ENCODE measurements at places on chromosomes 5 and 9. TPM values are rescaled to one million over a fixed set of nuclear protein-coding genes. Genes with fewer than 3 reads are reported as not detected.
A peak's percentile ranks its signal among the peaks of the same experiment; 100 is the strongest.

The ZNF618 gene
- total RNA-seq, result 1.9 TPM

DNA sequence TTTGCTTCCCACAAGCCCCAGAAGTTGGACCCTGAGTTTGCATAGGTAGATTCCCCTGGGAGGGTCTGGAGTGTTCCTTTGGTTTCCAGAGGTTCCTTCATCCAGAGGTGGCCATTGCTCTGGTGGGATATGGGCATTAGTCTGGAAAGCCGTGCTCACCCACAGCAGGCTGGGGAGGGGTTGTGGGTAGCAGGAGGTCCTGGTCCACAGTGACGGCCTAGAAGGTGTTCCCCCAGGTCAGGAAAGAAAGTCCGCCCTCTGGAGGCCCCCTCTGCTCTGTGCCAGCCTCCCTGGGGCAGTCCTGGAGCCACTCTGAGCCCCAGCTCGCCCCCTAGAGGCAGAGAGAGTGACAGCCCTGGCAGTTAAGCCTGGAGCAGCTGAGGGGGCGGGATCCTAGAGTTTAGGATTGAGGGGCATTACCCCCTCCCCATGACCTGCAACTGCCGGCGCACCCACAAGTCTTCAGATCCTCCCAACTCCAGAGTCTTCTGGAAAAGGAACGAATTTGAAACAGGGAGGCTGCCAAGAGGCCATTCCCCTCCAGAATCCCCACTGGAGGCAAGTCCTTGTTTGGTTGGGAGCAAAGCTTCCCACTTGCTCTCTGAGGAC lies 36.8 kb downstream of the NDST1 start:
- DNase-seq, result peak; percentile 74

GRCh38 chr5:94378062-94378461 lies 240.3 kb downstream of the KIAA0825 start:
- no peak for DNase-seq

The SLC6A18 gene
- not detected for total RNA-seq

- no peak for DNase-seq
Measured at GRCh38 chr5:159849437-159850083, 66.7 kb upstream of the ADRA1B start.

- DNase-seq, result peak; percentile 12
Measured at GRCh38 chr5:134133995-134134541, 19.6 kb downstream of the TCF7 start.

The MLANA gene
- not detected for total RNA-seq

GRCh38 chr9:125987420-125987819 lies 240.2 kb downstream of the PBX3 start:
- no peak for DNase-seq

- peak; percentile 37 for DNase-seq
Measured at GRCh38 chr5:1930880-1931603, 48.3 kb upstream of the IRX4 start.

- no peak for DNase-seq
Measured at GRCh38 chr5:90548069-90548593, 10.5 kb upstream of the ADGRV1 start.

The OBP2A gene
- not detected for total RNA-seq

GRCh38 chr5:163760498-163760897 lies 255.1 kb downstream of the MAT2B start:
- DNase-seq, result no peak

DNA sequence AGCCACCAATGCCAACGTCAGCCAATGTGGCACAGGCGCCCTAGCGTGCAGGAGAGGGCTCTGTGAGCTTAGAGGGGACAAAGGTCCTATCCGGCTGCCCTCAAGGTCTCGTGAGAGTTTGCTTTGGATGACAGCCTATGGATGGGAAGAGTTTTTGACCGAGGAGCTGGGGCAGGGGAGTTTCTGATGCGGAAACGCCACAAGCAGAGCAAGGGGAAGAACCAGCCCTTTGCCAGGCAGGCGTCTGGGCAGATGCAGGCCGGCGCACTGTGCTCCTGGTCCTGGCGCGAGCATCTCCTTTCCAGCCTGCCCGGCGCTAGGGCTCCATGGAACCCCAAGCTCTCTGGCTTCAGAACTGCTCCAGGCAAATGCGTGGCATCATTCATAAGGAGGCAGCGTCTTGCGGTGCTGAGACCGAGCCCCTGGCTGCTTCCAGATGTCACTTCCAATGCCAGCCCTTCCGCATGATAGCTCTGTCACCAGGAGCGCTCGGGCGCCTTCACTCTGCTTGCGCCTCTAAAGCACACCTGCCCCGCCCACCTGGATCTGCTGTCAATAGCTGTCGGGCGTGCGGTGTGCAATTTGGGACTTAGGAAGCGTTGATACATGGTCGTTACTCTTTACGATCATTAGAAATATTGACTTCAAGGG lies 374.9 kb upstream of the IRX1 start:
- no peak for DNase-seq

DNA sequence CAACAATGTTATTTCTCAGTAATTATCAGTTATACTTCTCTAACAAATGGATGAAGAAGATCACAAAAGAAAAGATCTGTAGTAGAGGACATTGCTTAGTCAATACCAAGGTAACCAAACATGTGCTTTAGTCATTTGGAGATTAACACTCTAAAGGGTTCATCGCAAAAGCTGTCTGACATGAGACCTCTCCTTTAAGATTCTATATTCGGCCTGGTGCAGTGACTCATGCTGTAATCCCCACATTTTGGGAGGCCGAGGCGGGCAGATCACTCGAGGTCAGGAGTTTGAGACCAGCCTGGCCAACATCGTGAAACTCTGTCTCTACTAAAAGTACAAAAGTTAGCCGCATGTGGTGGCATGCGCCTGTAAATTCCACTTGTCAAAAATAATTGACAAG lies 18.3 kb upstream of the CKMT2 start:
- DNase-seq, result no peak

The PCDHGB1 gene
- total RNA-seq, result 5.7 TPM

GRCh38 chr5:154437281-154437965 lies 8.4 kb upstream of the SAP30L start:
- DNase-seq, result no peak

- no peak for DNase-seq
Measured at GRCh38 chr9:129786481-129786880, 16.5 kb upstream of the TOR1B start.

The PCDHGA5 gene
- total RNA-seq, result 4.9 TPM

The NUTM2G gene
- total RNA-seq, result not detected

DNA sequence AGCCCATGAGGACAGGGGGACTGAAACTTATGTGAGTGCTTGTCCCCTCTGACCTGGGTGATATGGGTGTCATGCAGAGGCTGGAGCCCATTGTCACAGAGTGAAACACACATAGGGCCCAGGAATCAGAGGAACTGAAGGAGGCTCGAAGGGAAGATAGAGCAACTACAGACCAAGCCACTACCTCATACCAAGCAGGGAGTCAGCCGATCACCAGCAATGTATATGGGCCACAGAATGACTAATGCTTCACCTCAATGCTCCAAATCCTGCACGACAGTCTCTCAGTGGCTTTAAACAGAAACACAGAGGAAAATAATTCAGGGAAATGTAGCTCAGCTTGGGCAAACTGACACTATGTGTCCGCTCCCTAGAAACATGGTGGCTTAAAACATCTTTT lies 8.9 kb upstream of the FBXW11 start:
- DNase-seq, result no peak

- no peak for DNase-seq
Measured at GRCh38 chr5:37247036-37247435, 2.1 kb downstream of the CPLANE1 start.

- no peak for DNase-seq
Measured at GRCh38 chr5:29016067-29016466, 1977.7 kb upstream of the CDH9 start.

The ADAMTSL1 gene
- 1.7 TPM for total RNA-seq

DNA sequence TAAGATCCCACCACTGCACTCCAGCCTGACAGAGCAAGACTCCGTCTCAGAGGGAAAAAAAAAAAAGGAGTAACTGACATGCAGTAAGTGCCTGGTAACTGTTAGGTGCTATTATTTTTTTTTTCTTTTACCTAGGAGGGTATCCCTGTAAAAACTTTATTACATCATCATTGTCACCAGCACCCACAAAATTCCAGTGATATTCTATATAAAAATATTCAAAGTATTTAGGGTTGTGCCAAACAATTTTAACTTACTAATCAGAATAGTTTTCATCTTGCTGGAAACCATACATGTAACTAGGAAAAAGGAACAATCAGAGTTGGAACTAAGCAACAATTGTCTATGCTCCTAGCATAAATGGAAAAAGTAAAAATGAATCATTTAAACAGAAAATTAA lies 112.4 kb downstream of the SSBP2 start:
- no peak for DNase-seq

GRCh38 chr5:4924577-4924976 lies 215.6 kb upstream of the ADAMTS16 start:
- DNase-seq, result no peak

DNA sequence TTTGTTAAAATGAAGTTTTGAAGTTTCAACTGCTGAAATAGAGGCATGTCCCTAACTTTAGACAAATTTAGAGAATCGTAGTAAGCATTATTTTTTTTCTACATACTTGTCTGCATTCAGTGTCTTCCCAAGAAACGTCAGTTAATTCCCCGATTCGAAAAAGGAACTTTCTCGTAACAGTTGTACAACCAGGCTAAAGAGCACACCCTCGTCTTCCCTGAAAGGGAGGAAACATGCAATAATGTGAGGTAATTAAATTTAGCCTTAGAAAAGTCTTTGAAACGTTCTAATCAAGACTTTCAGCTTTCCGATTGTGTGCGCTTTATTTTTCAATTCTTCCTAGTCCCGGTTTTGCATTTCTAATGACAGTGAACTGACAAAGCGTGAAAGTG lies 374 bp upstream of the SLC1A3 start:
- DNase-seq, result no peak

DNA sequence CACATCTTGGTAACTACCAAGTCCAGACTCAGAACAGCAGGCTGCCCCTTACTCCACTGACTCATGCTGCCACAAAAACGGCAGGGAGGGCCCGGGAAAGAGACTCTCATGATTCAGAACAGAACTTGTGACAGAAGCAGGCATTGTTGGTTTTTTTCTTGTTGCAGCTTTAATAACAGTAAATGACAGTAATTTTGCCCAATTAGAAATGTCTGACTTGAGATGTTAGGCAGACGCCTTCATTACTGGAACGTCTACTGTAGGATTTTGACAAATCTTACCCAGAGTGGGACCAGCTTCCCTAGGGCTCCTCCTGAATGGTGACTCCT lies 77.9 kb downstream of the SEMA5A start:
- no peak for DNase-seq

The ARHGEF37 gene
- 22.8 TPM for total RNA-seq

GRCh38 chr5:17156463-17156862 lies 61.0 kb upstream of the BASP1 start:
- no peak for DNase-seq

DNA sequence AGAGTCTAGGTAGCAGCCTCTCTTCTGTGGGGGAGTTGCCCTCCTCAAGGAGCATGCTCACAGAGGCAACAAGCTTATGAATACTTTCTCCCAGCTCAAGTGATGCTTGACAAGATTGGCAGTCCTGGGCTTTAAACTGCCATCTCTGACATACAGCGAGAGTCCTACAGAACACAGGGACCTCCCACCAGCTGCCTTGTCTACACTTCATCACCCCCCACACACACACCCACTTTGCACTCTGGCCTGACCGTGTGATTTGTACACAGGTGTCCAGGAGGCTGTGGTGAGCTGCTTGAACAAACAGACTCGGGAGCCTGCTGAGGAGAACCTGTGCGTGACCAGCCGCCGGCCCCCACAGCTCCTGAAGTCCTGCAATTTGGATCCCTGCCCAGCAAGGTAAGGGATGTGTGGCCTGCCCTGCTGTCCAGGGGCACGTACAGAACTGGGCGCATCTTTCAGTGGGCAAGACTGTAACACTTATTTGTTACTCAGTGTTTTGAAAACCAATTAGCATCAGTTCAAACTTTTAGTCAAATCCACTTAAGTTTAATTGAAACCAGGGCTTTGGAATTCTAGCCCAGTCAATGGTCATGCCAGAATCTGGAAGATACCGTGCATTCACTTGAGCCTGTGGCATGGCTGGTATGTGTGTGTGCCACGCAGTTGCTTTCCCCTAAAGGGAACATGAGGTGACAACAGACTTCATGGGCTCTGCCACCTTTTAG lies 247.5 kb downstream of the ADAMTSL1 start:
- DNase-seq, result no peak

The SLC34A3 gene
- not detected for total RNA-seq

The FBP1 gene
- total RNA-seq, result 0.74 TPM

- no peak for DNase-seq
Measured at GRCh38 chr9:71179183-71179582, 57.8 kb upstream of the TRPM3 start.

DNA sequence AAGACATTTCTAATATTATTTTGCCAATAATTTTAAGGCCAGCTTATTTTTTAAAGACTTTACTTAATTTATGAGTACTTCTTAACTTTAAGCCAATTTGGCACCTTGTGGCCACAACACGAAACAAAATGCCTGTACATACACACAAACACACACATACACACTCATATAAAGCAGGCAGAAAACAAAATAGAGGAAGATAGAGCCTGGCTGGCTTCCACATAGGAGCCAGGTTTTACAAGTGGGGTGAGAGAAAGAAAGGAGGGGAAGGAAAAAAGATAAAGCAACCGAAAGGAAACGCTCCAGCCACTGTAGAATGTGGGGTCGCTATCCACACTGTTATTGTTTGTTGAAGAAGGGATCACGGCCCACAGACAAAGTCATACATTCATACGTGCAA lies 10.4 kb downstream of the GMCL2 start:
- DNase-seq, result no peak

The TCF7 gene
- 3.0 TPM for total RNA-seq

GRCh38 chr5:94928891-94929290 lies 310.4 kb downstream of the SLF1 start:
- DNase-seq, result no peak

The SEMA5A gene
- total RNA-seq, result 43.2 TPM

The PPP2R2B gene
- total RNA-seq, result 0.11 TPM

GRCh38 chr5:89584339-89584956 lies 701.5 kb upstream of the MEF2C start:
- no peak for DNase-seq

- DNase-seq, result no peak
Measured at GRCh38 chr9:99592834-99593574, 228.7 kb upstream of the NR4A3 start.

DNA sequence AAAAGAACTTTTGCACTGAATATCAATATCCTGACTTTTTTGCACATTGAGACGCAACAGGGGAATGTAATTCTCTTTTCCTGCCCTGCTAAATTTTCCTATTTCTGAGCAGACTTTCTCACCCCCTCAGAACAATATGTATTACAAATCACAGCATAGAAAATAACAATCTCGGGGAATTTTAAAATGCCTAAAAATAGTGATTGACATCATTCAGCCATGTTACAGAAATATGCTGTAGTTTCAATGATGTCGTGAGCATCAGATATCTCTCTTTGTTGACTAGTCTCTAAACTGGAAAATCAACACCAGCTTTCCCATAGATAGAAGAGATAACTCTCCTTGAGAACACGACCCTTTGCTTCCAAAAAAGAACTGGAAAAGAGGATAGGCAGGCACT lies 166.7 kb downstream of the ZDHHC21 start:
- DNase-seq, result no peak

DNA sequence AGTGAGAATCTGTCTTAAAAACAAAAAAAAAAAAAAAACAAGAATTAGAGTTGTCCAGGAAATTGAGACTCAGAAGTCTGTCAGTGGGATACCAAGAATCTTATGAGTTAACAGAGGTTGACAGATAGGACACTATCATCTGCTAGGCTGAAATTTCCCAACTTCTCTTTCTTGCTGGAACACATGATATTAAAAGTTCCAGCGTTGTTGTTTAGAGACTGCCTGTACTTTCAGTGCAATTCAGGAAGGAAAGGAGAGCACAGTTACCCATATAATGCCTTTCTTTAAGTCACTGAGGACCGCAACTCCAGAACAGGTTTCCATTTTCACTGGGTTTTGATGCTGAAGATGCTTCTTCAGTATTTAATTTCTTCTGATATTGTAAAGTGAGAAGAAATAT lies 13.5 kb downstream of the TRPM6 start:
- no peak for DNase-seq

Measured in left ventricle myocardium inferior (tissue), 1 donor.